Activated CD4-positive, alpha-beta T cell treated with anti-CD3 and anti-CD28 coated beads, Interleukin-2, amount 50 U/mL, for 48 hours (primary cell): ENCODE measurements at places on chromosomes 1 and 21.

DNA sequence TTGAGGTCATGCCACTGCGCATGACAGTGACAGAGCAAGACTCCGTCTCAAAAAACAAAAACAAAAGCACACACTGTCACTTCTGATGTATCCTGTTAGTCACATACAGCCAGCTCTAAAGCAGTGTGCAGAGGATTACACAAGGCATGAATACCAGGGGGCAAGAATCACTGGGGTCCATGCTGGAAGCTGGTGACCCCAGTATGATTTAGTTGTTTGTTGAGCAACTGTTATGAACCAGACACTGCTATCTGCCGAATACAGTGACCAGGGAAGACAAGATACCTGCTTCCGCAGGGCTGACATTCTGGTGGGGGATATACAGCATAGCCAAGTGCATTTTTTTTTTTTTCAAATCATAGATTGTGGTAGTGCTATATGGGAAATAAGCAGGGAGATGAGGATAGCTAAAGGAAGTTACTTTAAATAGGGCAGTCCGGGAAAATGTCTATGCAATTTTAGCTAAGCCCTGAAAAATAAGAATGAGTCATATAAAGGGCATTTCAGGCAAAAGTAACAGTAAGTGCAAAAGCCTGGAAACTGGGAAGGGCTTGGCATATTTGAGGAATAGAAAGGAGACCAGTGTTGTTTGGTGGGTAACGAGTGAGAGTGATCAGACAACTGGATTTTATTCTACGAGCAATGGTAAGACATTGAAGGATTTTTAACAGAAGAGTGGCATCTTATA lies 69.7 kb downstream of the ADSS2 start:
- no peak for DNase-seq

GRCh38 chr1:18965206-18966173 lies 9.0 kb upstream of the IFFO2 start:
- peak; percentile 39 for DNase-seq

DNA sequence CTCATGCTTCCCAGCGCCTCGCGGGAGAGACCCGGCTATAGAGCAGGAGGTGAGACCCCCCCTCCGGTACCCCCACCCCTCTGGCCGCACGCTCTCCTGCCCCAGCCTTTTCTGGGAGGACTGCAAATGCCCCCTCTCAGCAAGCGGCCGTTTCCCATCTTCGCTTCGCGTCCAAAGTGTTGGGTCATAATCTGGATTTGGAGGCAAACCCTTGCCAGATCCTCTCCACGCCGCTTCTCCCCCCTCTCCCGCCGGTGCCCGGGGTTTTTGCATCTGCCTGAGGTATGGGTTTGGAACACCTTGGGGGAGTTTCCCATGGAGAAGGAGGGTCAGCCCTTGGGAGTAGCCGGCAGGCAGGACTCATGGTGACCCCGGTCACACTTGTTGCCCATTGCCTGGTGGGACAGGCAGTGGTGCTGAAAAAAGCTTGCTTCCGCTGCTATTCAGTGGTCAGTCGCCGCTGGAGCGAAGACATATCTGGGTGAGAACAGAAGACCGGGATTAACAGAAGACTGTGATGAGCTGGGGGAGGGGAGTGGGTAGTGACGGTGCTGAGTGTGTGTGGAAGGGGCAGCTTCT lies 935 bp downstream of the KCNK2 start:
- DNase-seq: no peak

DNA sequence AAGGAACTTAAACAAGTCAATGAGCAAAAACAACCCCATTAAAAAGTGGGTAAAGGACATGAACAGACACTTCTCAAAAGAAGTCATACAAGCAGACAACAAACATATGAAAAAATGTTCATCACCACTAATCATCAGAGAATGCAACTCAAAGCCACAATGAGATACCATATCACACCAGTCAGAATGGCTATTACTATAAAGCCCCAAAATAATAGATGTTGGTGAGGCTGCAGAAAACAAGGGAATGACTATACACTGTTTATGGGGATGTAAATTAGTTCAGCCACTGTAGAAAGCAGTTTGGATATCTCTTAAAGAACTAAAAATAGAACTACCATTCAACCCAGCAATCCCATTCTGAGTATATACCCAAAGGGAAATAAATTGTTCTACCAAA lies 51.2 kb downstream of the MRPL39 start:
- DNase-seq: no peak

DNA sequence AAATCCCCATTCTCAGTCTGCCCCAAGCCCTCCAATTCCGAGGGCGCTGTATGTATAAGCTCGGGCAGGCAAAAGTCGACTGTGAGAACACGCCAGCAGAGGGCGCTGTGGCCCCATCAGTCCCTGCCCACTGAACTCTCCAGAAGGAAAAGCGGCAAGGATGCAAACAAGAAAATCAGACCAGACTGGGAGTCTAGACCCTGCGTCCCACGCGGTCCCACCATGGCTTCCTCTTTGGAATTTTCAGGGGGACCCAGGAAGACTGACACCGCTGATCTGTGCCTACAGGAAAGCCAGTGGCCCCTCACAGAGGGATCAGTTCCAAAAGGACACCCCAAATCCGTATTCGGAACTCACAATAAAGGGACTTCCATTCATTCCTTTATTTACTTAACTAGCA lies 19.5 kb downstream of the TEX35 start:
- peak; percentile 85 for DNase-seq

DNA sequence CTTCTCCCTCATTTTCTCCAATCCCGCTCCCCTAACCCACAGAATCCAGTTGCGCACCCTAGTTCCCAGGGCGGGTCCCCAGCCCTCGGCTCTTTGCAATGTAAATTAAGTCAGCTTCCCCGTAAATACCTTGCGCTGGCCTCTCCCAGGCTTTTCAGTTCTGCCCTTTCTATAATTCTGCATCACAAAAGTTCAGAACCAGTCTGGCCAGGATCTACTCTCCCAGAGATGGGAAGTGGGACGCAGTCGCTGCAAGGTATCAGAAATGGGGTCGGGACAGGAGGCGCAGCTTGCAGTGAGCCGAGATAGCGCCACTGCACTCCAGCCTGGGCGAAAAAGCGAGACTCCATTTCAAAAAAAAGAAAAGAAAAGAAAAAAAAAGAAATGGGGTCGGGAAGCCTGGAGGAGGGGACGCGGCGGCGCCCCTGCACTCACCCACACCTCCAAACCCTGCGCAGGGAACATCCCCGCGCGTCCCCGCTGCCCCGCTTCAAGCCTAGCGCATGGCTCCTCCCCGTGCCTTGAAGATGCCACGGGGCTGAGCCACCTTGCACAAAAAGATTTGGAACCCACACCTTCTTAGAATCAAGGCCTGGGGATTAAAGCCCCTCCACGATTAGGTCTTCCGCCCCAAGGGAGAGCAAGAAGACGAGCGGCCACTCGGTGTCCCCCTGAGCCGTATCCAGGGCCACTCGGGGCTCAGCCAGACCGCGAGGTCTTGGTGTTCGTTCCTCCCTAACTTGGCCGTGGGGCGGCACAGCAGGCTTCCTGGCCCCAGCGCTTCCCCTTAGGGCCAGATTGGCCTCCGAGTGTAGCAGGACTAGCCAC lies 27.2 kb upstream of the ITLN2 start:
- DNase-seq: peak; percentile 31

- DNase-seq: no peak
These were observed 36.4 kb upstream of the TARBP1 start for GRCh38 chr1:234515411-234515810.
